ENCODE measurements at places on chromosomes 7 and 10. TPM values are rescaled to one million over a fixed set of nuclear protein-coding genes. Genes with fewer than 3 reads are reported as not detected.

The SPAM1 gene
- not detected for total RNA-seq

The SFTPA2 gene
- total RNA-seq = not detected

The EBF3 gene
- total RNA-seq = 1.4 TPM

The HTR5A gene
- not detected for total RNA-seq

The VIPR2 gene
- total RNA-seq = 0.59 TPM

The OPN4 gene
- not detected for total RNA-seq

DNA sequence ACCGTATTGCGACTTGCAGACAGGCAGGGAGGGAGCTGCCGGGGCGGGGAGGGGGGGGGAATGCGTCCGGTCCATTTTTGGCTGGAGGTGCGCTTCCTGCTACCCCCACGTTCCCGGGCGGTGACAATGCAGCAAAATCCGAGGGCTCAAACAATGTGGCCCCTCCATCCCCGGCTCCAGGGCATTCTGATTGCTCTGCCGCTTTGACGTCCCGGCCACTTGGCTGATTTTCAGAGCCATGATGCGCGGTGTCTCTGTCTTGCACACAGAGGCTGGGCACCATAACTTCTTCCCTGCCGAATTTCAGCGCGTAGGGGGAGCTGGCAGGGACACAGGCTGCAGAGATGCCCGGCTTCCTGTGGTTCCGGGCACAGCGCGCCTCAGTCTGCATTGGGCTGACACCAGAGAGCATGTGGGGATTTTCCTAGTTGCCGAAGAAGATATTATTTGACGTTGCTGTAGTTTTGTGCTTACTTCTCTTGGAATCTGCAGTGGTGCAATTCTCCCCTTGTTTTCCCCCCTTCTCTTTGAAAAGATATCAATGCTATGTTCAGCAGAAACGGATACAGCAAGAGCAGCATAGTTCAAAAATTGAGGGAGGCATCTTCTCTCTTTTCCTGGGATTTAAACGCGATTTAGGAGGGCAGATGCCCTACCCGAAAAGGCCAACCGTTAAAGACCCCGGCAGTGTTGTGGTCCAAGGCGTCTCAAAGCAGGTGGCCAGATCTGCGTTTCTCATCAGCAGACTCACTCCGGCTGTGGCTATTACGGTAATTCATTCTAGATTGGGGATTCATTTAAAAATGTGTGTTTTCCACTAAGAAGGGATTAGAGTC lies 1.4 kb downstream of the HECW1 start:
- no peak for DNase-seq
- H3K27me3 ChIP-seq = peaks cover 81% of the 10 kb centered on the region
- no peak overlapping the region for H3K27ac ChIP-seq
- peaks cover 22% of the 10 kb centered on the region for H3K4me1 ChIP-seq
- H3K36me3 ChIP-seq = no peaks in the 10 kb centered on the region
- H3K4me3 ChIP-seq = peak overlapping the region; percentile 47

DNA sequence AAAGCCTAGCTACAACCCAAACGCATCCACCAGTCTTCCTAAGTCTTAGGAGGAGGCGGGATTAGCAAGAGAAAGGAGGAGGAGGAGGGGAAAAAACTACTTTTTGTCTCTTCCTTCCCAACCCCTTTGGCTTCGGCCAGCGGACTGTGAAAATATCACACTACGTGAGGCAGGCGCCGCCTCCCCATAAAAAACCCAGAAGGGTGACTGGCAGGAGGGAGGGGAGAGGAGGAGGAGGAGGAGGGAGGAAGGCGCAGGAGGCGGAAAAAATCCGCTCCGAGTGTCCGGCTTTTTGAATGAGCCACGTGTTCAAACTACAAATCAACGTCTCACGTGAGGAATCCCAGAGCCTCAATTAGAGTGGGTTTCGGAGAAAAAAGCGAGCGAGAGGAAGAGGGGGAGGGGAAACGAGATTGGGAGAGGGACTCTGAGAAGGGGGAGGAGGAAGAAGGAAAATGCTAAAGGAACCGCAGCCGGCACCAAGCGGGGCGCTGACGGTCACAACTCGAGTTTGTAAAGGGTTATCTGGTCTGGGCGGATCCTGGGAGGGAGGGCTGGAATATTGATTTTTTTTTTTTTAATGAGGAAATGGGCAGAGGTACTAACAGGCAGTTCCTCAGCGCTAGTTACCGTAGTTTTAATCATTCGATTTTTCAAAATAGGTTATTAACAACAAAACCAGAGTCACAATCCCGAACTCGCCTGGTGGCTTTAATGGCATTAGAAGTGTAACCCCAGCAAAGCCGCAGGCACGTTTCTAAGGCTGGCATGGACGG lies at the start of gene IGF2BP3:
Gene IGF2BP3, minus strand, starts transcription at position 162 of the 776 bp plus-strand sequence. CDS start 381 bp downstream, outside the sequence.
- no peak within 1 kb of the TSS for H3K27ac ChIP-seq
- H3K27me3 ChIP-seq = peaks cover 100% of the 10 kb centered on the region
- no peak for DNase-seq
- H3K4me3 ChIP-seq = peak within 1 kb of the TSS; percentile 50
- peaks cover 53% of the 10 kb centered on the region for H3K4me1 ChIP-seq

- no peak overlapping the region for H3K27ac ChIP-seq
- peaks cover 11% of the 10 kb centered on the region for H3K4me1 ChIP-seq
- DNase-seq = no peak
- H3K36me3 ChIP-seq = no peaks in the 10 kb centered on the region
- H3K27me3 ChIP-seq = peaks cover 14% of the 10 kb centered on the region
Observed at GRCh38 chr10:124381011-124381611, 37.6 kb downstream of the OAT start.

DNA sequence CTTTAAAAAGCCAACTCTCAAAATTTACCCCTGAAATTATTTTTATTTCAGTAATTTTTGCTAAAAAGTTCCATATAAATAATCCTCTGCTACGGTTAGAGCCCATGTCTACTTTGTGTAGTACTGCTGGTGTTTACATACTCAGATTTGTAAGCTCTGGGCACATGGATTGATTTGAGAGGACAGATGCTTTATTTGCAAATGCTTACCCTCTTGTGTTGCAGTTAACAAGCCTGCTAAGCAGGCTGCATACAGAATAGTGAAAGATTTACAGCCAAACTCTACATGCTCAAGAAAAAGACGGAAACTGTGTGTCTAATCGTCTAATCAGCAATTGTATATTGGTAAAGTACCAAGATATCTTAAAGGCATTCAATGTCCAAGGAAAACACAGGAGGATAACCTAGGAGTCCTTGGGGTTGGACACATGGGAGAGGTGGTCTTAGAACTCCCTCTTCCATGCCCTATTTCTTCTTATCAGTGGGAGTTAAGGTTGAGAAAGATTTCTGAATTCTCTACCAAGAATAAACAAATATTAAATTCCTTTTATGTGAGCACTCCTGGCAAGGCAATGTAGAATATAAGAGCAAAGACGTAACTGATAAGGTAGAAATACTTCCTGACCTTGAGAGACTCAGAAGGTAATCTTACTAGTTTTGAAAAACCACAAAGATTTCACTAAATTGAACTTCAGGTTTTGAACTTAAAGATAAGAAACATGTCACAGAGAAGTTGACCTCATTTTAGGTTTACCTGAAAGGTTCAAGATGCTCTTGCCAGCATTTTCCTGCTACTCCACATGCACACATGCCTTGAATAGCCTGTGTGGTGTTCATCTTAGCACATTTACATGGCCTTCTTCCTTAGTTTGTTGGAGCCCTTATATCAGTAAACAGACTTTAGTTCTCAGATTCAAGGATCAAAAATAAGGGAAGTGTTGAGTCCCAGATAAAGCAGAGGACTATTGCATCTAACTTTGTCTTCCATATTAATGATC lies 1216.5 kb downstream of the SORCS3 start:
- no peak for DNase-seq
- H3K27me3 ChIP-seq = no peaks in the 10 kb centered on the region
- no peaks in the 10 kb centered on the region for H3K4me1 ChIP-seq
- no peak overlapping the region for H3K4me3 ChIP-seq
- no peak overlapping the region for H3K27ac ChIP-seq

- DNase-seq = no peak
- no peak overlapping the region for H3K4me3 ChIP-seq
- H3K27ac ChIP-seq = no peak overlapping the region
- no peaks in the 10 kb centered on the region for H3K36me3 ChIP-seq
Observed at GRCh38 chr7:98488167-98488566, 87.3 kb upstream of the BAIAP2L1 start.

- H3K27ac ChIP-seq = peak overlapping the region; percentile 81
- H3K27me3 ChIP-seq = no peaks in the 10 kb centered on the region
- H3K36me3 ChIP-seq = no peaks in the 10 kb centered on the region
- DNase-seq = no peak
- no peak overlapping the region for H3K4me3 ChIP-seq
Observed at GRCh38 chr7:80499350-80499953, 12.4 kb downstream of the GNAT3 start.

DNA sequence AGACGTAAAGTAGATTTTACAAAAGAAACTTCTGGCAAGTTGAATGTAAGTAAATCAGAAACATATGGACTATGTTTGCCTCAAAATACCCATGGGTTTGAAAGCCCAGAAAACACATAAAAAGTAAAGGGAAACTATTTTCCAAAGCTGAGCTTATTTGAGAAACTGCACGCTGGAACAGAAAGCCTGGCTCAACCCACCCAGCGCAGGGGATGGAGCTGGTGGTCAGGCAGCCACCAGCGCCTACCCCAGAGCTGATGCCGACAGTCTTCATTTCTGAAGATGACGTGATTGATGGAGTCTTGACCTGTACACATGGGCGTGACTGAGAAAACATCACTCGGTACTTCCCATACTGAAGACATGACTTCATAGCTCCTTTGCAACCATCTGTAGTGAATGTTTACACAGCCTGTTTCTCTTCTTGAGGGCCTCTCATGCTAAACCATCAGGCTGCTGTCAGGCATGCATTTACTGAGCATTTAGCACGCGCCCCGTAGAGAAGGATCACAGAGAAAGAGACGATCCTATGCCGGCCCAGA lies 232.6 kb upstream of the AUTS2 start:
- no peaks in the 10 kb centered on the region for H3K36me3 ChIP-seq
- no peaks in the 10 kb centered on the region for H3K27me3 ChIP-seq
- peak overlapping the region; percentile 20 for H3K4me3 ChIP-seq
- H3K4me1 ChIP-seq = no peaks in the 10 kb centered on the region
- no peak for DNase-seq

Measured in suprapubic skin (tissue), 4 donors.